Spleen (tissue), 13 donors: ENCODE measurements at places on chromosomes 5 and 9. TPM values are rescaled to one million over a fixed set of nuclear protein-coding genes. Genes with fewer than 3 reads are reported as not detected.

- H3K4me3 ChIP-seq, result no peak overlapping the region
- H3K27me3 ChIP-seq, result peaks cover 3% of the 10 kb centered on the region
- H3K36me3 ChIP-seq, result no peaks in the 10 kb centered on the region
- no peak overlapping the region for H3K27ac ChIP-seq
These were observed 58.8 kb upstream of the IGFBPL1 start for GRCh38 chr9:38482918-38483592.

The SLC1A1 gene
- total RNA-seq, result 0.23 TPM

The DMRT3 gene
- not detected for total RNA-seq

- H3K36me3 ChIP-seq, result no peaks in the 10 kb centered on the region
- H3K27me3 ChIP-seq, result no peaks in the 10 kb centered on the region
- no peaks in the 10 kb centered on the region for H3K4me1 ChIP-seq
- no peak overlapping the region for H3K27ac ChIP-seq
- DNase-seq, result no peak
These were observed 213.0 kb upstream of the TARS1 start for GRCh38 chr5:33227746-33228145.

DNA sequence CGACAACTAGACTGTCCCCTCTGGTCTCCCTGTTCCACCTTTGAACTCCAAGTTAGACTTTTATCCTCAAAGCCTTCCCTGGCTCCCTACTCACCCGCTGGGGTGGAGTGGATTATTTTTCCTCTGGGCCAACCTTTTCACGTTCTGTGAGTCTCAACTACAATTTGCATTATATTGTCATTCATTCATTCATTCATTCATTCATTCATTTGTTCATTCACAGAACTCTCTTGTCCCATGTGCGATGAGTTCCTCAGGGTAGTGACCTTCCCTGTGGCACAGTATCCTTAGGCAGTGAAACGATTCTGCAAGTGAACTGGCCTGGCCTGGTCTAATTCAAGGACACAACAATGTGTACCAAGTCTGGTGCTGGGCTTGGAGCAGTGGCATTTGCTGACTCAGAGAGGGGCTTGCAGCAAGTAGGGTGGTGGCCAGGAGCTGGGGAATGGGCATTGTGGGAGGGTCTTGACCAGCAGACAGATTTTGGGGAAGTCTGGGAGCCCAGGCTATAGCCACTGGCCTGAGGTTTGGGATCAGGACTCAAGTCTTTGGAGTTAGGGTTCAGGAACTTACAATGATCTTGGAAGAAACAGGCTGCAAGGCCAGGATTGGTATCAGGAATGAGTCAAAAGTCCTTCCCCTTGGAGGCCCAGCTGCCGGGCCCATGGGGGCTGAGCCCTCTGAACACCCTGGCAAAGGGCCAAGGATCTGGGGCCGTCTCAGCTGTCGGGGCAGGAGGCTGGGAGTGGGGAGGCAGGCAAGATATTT lies 37.2 kb upstream of the COL15A1 start:
- peaks cover 4% of the 10 kb centered on the region for H3K4me1 ChIP-seq
- no peaks in the 10 kb centered on the region for H3K36me3 ChIP-seq
- no peaks in the 10 kb centered on the region for H3K27me3 ChIP-seq
- H3K4me3 ChIP-seq, result no peak overlapping the region

DNA sequence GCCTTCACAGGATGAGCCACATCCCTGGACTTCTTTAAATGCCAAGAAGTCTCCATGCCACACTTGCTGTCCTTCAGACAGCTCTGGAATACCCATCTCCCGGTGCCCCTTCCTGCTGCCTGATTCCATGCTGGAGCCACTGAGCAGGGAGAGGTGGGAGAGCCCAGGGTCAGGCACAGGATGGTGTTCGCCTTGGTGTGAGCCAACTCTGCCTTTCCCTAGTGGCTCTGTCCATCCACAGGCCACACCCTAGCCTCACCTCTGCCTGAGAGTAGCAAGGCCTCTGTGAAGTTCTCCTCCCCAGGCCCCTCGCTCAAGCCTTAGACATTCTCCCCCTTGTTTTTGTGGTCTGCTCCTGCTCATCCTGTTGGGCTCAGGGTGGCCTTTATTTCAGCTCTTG lies 54.2 kb upstream of the ANGPTL2 start:
- no peak overlapping the region for H3K27ac ChIP-seq
- peaks cover 30% of the 10 kb centered on the region for H3K4me1 ChIP-seq
- DNase-seq, result no peak
- no peaks in the 10 kb centered on the region for H3K36me3 ChIP-seq
